CD8-positive, alpha-beta memory T cell (primary cell): ENCODE measurements at places on chromosomes 16 and 17.

- DNase-seq, result no peak
Observed at GRCh38 chr17:76405607-76405966, 21.2 kb downstream of the SPHK1 start.

GRCh38 chr17:53736516-53737240 lies 86.0 kb upstream of the KIF2B start:
- DNase-seq, result no peak

- no peak for DNase-seq
Observed at GRCh38 chr16:71537643-71538042, 11.4 kb downstream of the CHST4 start.

GRCh38 chr17:11997972-11998233 lies 628 bp upstream of the ZNF18 start:
- no peak for DNase-seq

GRCh38 chr17:6660805-6661463 lies 9.4 kb downstream of the C17orf100 start:
- DNase-seq, result no peak
